ENCODE measurements at places on chromosomes 1 and 21.

DNA sequence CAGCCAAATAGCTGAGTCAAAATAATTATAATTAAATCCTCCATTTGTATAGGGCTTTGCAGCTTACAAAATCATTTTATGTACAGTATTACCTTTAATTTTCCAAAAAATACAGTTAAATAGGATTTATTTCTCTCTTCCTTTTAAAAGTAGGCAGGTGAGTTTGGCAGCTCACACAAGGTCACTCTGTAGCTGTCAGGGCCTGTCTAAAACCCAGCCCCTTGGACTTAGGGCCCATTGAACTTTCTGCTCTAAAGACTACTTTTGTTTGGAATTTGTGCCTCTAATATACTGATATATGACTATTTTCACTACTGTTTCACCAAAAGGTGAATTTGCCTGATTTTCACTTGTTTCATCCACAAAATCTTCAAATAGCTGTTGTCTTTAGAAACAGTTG, 10.3 kb downstream of the ROR1 start:
- H3K4me3 ChIP-seq = no peak overlapping the region
- no peaks in the 10 kb centered on the region for H3K27me3 ChIP-seq
- H3K27ac ChIP-seq = no peak overlapping the region
- H3K4me1 ChIP-seq = no peaks in the 10 kb centered on the region
- H3K36me3 ChIP-seq = no peaks in the 10 kb centered on the region

DNA sequence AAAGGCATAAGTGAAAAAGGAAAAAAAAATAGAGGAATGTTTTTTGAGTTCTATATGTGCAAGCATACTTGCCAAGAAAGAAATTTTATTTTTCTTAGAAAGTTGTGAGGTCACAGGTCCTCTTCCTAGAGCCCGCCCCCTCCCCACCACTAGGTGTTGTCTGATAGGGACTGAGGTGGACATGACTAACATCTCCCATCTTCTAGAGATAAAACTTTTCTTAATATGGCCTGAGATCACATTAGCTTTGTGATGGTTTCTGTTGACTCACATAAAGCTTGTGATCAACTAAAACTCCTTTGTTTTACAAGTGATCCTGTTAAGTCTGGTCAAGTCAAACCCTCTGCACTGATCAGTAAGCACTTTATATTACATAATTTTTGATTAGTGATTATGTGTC, 33.4 kb upstream of the CITED4 start:
- no peaks in the 10 kb centered on the region for H3K4me1 ChIP-seq
- no peaks in the 10 kb centered on the region for H3K36me3 ChIP-seq
- DNase-seq = no peak
- no peak overlapping the region for H3K4me3 ChIP-seq
- H3K27ac ChIP-seq = no peak overlapping the region

- DNase-seq = no peak
- no peaks in the 10 kb centered on the region for H3K4me1 ChIP-seq
- no peak overlapping the region for H3K27ac ChIP-seq
- H3K4me3 ChIP-seq = no peak overlapping the region
These were observed 7.0 kb downstream of the FBLIM1 start for GRCh38 chr1:15765495-15766194.

DNA sequence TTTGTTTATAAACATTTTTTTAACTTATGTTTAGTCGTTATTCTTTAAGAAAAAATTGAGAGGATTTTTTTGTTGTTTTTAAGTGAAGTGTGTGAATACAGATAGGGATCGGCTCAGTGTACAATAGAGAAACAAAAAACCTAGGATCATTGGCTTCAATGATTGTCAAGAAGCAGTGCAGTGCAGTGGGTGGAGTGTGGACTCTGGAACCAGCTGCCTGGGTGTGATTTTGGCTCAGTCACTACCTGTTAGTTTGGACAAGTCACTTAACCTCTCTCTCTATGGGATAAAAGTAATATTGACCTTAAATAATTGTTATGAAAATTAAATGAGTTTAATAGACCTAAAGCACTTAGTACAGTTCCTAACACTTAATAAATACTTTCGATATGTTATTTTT, 41.3 kb downstream of the SCCPDH start:
- no peaks in the 10 kb centered on the region for H3K36me3 ChIP-seq
- H3K27ac ChIP-seq = no peak overlapping the region
- H3K4me3 ChIP-seq = no peak overlapping the region
- DNase-seq = no peak

DNA sequence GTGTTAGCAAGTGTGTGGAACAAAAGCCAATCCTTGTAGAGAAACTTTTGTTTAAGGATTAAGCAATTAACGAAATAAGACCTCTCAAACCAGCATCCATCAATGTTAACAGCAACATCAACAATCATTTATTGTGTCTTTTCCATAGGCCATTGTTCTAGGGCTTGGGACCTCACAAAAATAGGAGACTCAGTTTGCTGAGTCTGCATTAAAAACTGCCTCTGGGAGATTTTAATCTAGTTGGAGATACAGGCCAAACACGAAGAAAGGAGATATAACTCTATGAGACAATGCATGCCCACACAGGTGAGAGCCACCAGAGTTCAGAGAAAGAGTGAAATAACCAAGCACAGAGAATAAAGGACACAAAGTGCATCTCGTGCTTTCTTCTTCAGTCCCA, 14.4 kb upstream of the SELP start:
- no peaks in the 10 kb centered on the region for H3K36me3 ChIP-seq
- peaks cover 5% of the 10 kb centered on the region for H3K4me1 ChIP-seq
- no peaks in the 10 kb centered on the region for H3K27me3 ChIP-seq
- H3K27ac ChIP-seq = no peak overlapping the region

DNA sequence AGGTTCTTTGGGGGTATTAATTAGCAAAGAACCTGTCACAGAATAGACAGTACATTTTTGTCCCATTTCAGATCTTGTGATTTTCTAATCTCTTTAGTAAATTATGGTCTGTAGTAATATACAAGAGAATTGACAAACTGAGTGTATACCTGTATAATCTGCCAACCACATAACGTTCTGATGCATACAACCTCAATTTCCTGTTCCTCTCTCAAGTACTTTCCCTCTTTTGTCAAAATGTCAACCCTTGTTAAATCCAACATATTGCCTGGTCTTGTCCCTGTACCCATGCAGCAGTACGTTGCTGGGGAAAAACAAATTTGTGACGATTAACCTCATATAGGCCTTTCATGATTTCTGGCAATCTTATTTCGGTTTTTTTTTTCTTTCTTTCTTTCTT, 1.1 kb downstream of the ARV1 start:
- no peak for DNase-seq
- no peak overlapping the region for H3K4me3 ChIP-seq
- no peak overlapping the region for H3K27ac ChIP-seq
- peaks cover 21% of the 10 kb centered on the region for H3K36me3 ChIP-seq
- H3K27me3 ChIP-seq = no peaks in the 10 kb centered on the region

DNA sequence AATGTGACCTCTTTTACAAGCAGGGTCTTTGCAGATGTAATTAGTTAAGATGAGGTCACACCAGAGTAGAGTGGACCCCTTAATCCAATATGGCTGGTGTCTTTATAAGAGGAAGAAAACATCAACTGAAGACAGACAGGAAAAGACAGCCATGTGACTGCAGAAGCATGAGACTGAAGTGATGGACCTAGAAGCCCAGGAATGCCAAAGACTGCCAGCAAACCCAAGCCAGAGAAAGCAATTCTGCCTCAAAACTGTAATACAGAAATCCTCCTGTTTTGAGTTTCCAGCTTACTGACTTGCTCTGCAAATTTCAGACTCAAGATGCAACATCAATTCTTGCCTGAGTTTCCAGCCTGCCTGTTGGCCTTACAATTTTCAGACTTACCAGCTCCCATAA, 17.3 kb downstream of the ENAH start:
- no peak overlapping the region for H3K4me3 ChIP-seq
- H3K27me3 ChIP-seq = no peaks in the 10 kb centered on the region
- H3K27ac ChIP-seq = no peak overlapping the region
- DNase-seq = no peak
- H3K36me3 ChIP-seq = no peaks in the 10 kb centered on the region

- peaks cover 15% of the 10 kb centered on the region for H3K4me1 ChIP-seq
- H3K4me3 ChIP-seq = no peak overlapping the region
- no peaks in the 10 kb centered on the region for H3K27me3 ChIP-seq
- peaks cover 5% of the 10 kb centered on the region for H3K36me3 ChIP-seq
These were observed 14.6 kb downstream of the TRIM46 start for GRCh38 chr1:155188268-155188667.

DNA sequence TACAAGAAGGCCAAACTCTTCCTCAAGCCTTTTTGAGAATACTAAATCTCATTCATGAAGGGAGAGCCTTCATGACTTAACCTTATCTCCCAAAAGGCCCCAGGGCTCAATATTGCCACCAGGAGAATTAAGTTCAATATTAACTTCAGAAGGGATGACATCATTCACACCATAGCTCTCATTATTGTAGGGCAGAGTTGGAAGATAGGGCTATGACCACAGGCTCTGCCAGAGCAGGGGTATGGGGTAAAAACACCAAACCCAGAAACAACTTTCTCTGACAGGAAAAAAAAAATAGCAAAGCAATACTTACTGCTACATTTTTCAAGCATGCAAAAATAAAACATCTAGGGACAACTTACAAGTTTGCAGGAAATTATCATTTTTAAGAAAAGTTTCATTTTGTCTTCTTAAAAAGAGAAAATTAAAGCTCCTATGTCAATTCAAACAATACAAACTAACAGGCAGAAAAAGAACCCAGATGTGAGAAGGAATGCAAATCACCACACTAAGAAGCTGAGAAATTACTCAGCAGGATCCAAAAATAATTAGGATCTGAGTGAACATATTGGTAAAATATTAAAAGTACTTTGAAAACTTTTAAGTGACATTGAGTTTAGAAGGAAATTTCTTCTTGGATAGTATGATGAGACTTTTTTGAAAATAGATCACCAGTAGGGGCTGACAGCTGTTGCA, 1156.5 kb downstream of the NCAM2 start:
- no peaks in the 10 kb centered on the region for H3K36me3 ChIP-seq
- H3K27me3 ChIP-seq = no peaks in the 10 kb centered on the region
- no peaks in the 10 kb centered on the region for H3K4me1 ChIP-seq
- no peak overlapping the region for H3K27ac ChIP-seq

GRCh38 chr1:1124508-1124785, 8.6 kb upstream of the C1orf159 start:
- H3K27me3 ChIP-seq = no peaks in the 10 kb centered on the region
- DNase-seq = no peak
- H3K36me3 ChIP-seq = no peaks in the 10 kb centered on the region
- no peak overlapping the region for H3K4me3 ChIP-seq
- no peak overlapping the region for H3K27ac ChIP-seq
- H3K4me1 ChIP-seq = peaks cover 13% of the 10 kb centered on the region

DNA sequence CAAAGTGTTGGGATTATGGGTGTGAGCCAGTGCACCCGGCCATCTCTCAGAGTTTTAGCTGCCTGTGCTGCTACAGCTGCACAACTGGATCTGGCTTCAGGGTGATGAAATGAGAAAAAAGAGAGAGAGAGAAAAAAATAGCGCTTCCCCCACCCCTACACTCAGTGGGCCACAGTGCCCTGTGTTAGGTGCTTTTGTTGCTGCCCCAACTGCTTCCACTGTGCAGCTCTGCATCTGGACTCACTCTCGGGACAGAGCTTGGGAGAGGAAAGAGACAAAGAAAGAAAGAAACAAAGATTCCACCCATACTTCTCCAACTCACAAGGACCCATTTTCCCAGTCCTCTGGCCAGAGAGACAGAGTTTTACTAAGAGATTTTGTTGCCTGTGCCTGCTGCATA, 50.4 kb downstream of the INAVA start:
- no peak overlapping the region for H3K27ac ChIP-seq
- H3K36me3 ChIP-seq = no peaks in the 10 kb centered on the region
- H3K27me3 ChIP-seq = no peaks in the 10 kb centered on the region
- H3K4me1 ChIP-seq = no peaks in the 10 kb centered on the region
- no peak for DNase-seq
- H3K4me3 ChIP-seq = no peak overlapping the region

GRCh38 chr1:180505732-180506335, 3.5 kb upstream of the ACBD6 start:
- peaks cover 15% of the 10 kb centered on the region for H3K4me1 ChIP-seq
- no peaks in the 10 kb centered on the region for H3K27me3 ChIP-seq
- H3K27ac ChIP-seq = no peak overlapping the region
- no peaks in the 10 kb centered on the region for H3K36me3 ChIP-seq
- no peak overlapping the region for H3K4me3 ChIP-seq

GRCh38 chr1:232293361-232293760, 336.6 kb downstream of the SIPA1L2 start:
- no peak overlapping the region for H3K4me3 ChIP-seq
- no peaks in the 10 kb centered on the region for H3K27me3 ChIP-seq
- no peaks in the 10 kb centered on the region for H3K36me3 ChIP-seq
- no peak overlapping the region for H3K27ac ChIP-seq
- no peak for DNase-seq
- H3K4me1 ChIP-seq = no peaks in the 10 kb centered on the region

DNA sequence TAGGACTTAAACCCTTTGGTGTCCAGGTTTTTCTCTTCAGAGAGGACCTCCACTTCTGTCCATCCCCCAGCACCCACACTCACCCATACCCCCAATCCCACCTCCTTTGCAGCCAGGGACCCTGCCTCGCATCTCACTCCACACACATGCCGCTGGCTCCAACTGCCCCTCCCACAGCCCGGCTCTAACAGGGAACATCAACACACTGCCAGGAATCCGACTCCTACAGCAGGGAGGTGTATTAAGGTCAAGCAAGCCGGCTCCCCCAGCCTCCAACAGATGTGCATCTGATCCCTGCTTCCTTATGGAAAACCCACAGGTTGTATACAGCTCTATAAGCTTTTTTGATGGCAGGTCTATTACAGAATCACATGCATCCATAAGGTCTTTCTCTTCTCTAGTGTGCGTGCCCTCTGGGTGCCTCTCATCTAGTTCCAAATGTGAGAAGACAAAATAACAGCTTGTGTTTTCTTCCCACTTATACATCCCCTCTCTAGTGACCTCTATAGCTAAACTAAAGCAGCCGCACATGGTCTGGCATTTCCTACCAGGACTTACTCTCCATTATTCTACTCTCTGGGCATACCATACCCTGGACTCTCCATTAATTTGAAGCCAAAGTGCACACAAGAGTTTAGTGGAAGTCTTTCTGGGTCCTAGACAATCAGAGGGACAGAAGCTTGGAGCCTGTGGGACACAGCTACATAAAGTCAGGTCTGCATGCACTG, 16.3 kb downstream of the PIK3C2B start:
- peaks cover 68% of the 10 kb centered on the region for H3K4me1 ChIP-seq
- no peak for DNase-seq
- no peak overlapping the region for H3K4me3 ChIP-seq
- H3K36me3 ChIP-seq = peaks cover 8% of the 10 kb centered on the region
- no peak overlapping the region for H3K27ac ChIP-seq

- no peak overlapping the region for H3K27ac ChIP-seq
- H3K27me3 ChIP-seq = no peaks in the 10 kb centered on the region
These were observed 32.9 kb downstream of the GPA33 start for GRCh38 chr1:167057241-167057688.

Data from CD4-positive, alpha-beta T cell (primary cell).